ENCODE measurements at places on chromosomes 5 and 9.

DNA sequence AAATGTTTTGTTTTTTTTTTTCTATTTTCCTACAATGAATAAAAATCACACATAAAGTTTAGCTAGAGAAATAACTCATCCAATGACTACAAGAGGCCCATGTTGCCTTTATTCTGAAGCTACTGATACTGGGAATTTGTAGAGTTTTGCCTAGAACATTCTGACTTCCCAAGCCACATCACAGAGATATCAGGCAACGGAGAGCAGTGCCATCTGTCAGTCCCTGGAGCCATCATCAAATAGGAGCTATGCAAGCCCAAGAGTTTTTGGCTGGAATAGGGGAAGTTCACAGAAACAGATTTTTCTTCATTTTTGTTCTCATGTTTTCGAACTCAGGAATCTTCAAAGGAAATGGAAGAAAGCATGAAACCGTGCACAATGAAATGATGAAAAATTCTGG is 896.6 kb downstream of the TLE1 start:
- no peak for DNase-seq

DNA sequence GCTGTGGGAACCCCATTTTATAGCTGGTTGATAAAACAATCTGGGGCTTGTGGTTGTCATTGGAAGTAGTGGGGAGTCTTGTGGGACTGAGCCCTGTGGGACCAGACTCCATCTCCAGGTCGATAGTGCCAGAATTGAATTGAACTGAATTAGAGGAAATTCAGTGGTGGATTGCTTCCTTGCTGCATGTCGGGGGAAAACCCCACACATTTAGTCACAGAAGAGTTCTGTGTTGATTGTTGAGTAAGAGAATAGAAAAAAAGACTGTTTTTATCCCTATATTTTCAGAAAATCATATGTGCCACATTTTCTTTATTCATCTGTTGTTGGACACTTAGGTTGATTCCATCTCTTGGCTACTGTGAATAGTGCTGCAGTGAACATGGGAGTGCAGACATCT is 209.7 kb downstream of the ARHGEF28 start:
- no peak for DNase-seq

DNA sequence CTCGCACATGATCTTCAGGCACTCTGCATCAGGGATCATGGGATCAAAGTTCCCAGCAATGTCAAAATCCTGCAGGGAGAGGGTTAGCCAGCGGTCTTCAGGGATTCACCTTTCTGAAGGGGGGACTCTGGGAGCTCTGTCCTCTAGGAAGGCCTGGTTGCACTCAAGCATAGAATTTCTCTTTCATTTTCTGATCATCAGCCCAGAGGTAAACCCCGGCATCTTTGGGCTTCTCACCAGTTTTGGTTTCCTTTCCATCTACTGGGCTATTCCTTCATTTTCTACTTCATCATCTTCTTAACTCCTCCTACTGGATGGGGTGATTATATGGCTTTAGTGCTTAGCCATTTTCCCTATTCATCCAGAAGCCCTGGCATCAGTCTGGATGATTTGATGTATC is 4.6 kb upstream of the DND1 start:
- DNase-seq: no peak

GRCh38 chr9:69181908-69182353 is 7.9 kb downstream of the TJP2 start:
- peak; percentile 14 for DNase-seq

GRCh38 chr9:75788006-75788634 is 102.4 kb upstream of the PCSK5 start:
- no peak for DNase-seq

All from NB4 (cell line).